Skeletal muscle cell (primary cell): ENCODE measurements at places on chromosomes 1 and 21.

DNA sequence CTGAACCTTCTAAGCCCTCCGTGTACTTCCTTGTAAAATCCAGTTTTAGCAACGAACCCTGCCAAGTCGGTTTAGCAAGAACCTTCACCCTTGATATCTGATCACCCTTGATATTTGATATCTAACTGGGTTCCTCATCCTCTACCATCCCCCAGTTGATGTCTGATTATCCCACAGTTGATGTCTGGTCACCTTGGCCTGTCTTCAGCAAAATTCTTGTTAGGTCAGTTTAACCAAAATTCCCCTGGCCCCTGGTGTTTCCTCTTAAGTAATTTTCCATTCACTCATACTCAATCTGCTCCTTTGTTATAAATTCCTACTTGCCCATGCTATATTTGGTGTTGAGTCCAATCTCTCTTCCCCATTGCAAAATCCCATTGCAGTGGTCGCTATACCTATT is 114.5 kb upstream of the ZNHIT6 start:
- DNase-seq: peak; percentile 1

GRCh38 chr21:15281714-15282113 is 216.9 kb upstream of the NRIP1 start:
- no peak for DNase-seq

- DNase-seq: no peak
These were observed 1302.0 kb downstream of the KCNT2 start for GRCh38 chr1:195306281-195306680.

DNA sequence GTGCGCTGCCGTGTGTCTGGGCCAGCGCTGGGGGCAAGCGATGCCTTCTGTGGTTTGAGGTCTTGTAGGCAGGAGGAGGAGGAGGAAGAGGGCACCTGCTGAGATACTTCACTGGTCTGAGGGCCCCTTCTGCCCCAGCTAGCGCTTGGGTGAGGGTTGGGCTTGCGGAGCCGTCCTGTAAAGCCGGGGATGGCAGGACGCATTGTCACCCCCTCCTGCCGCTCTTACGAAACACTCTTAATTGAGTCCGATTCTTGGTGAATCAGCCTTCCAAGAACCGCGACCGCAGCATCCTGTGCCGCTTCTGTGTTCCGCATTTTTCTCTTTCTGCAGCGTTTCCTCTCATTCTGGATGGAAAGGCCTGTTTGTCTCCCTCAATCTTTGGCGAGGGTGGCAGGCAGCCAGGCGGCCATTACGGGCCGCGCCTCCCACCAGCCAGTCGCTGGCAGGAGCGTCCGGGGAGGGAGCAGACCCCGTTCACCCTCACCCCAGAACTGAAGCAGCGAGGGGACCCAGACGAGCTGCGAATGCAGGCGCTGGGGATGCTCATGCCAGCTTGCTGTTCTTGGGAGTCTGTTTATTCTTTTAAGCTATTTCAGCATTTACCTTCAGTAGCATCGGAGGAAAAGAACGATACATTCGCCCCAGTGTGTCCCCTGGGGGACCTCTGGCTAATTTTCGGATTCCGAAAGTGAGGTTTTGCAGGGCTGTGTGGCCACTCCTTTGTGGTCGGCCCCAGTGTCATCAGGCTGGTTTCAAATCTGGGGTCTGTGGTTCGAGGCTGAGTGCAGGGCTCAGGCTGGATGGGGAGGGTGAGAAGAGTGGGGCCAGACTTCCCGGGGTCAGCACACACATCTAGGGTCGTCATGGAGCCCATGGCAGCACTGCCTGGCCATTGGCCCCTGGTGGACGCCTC is 62.7 kb downstream of the SKI start:
- DNase-seq: peak; percentile 93

DNA sequence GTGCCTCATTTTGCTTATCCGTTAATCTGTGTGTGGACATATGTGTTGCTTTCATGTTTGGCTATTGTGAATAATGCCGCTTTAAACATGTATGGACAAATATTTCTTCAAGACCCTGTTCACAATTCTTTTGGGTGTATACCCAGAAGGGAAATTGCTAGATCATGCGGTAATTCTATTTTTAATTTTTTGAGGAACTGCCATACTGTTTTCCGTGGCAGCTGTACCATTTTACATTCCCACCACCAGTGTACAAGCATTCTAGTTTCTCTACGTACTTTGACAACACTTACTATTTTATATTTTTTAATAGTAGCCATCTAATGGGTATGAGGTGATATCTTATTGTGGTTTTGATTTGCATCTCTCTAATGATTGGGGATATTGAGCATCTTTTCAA is 7.1 kb upstream of the NID1 start:
- no peak for DNase-seq

- DNase-seq: no peak
These were observed 1.8 kb upstream of the TFF2 start for GRCh38 chr21:42352441-42353095.

DNA sequence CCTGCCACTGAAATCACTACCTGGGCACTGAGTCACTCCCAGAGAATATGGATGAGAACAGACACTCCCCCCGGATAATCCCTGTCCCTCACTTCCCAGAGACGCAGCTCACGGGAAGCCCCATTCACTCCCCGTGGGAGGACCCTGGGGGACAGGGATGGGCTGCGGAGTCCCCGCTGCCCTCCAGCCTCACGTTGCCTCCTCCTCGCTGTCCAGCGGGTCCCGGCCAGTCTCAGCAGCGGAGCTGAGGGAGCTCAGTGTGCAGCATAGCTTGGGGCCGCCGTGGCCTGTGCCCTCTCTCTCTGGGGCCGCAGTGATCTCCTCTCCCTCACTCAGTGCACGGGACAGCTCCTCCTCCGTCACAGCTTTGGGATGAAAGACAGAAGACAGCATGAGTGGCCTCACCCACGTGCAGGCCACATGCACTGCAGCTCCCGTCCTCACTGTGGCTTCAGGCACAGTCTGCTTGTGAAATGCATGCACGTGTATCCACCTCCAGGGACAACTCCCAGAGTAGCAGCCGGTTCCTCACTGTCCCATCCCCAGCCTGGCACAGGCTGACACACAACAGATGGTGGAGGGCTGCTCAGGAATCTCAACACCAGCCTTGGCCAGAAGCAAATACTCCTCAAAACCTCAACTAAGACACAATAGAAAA is 7.4 kb downstream of the CFAP410 start:
- DNase-seq: peak; percentile 4

- DNase-seq: no peak
These were observed 3.3 kb upstream of the S100A3 start for GRCh38 chr1:153552335-153552734.

DNA sequence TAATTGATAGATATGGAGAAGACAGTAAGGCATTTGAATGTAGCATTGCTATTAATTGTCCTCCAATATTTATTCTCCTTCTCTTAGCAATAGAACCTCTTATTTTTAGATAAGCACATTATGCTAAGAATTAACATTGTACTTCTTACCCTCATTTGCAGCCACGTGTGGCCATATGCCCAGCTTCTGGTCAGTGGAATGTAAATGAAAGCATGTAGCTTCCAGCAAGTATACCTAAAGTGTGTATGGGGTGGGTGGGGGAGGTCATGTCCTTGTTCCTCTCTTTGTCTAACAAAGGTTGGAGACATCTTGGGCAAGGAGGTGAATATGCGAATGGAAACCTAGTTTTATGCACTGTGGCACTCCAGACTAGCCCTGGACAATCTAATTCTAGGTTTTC is 133.6 kb upstream of the HMCN1 start:
- no peak for DNase-seq
